ENCODE measurements at places on chromosomes 11 and 22. TPM values are rescaled to one million over a fixed set of nuclear protein-coding genes. Genes with fewer than 3 reads are reported as not detected.

DNA sequence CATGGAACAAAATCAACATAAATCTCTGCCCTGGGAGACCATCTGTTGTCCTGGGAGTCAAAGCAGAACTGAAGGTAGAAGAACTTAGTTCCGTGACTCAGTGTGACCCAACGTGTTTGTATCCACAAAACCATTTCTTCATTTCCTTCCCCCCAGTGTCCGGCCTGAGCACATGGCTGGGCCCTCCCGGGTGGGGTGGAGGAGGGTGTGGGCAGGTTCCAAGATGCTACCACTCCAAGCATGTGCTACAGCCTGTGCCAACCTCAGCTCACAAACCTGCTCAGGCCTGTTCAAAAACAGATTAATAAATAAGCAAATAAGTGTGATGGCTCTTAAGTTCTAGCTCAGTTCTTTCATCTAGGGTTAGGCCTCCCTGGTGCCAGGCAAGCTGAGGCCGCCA is 55.3 kb downstream of the SHANK2 start:
- no peak for DNase-seq

DNA sequence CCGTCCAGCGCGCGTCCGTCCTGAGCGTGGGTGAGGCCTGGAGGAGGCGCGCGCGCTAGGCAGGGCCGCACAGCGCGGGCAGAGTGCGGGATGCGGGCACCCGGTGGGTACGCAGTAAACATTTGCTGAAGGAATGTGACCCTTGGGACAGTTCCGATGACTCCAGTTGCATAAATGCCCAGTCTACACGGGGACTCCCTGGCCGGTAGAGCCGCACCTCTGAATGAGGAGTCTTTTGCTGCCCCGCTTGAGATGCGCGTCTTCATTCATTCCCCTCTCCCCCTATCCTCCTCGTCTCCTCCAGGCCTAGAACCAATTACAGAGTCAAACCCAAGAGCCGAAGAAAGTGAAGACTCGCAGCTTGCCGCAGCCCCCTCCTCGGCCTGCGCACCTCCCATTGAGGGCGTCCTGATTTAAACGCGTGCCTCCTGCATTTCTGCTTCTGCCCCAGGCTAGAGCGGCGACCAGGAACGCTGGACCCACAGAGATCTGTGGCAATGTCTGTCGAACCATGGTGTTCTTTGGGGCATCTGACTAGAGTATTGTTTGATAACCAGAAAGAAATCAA is 729 bp upstream of the CHKB start:
- DNase-seq, result no peak

DNA sequence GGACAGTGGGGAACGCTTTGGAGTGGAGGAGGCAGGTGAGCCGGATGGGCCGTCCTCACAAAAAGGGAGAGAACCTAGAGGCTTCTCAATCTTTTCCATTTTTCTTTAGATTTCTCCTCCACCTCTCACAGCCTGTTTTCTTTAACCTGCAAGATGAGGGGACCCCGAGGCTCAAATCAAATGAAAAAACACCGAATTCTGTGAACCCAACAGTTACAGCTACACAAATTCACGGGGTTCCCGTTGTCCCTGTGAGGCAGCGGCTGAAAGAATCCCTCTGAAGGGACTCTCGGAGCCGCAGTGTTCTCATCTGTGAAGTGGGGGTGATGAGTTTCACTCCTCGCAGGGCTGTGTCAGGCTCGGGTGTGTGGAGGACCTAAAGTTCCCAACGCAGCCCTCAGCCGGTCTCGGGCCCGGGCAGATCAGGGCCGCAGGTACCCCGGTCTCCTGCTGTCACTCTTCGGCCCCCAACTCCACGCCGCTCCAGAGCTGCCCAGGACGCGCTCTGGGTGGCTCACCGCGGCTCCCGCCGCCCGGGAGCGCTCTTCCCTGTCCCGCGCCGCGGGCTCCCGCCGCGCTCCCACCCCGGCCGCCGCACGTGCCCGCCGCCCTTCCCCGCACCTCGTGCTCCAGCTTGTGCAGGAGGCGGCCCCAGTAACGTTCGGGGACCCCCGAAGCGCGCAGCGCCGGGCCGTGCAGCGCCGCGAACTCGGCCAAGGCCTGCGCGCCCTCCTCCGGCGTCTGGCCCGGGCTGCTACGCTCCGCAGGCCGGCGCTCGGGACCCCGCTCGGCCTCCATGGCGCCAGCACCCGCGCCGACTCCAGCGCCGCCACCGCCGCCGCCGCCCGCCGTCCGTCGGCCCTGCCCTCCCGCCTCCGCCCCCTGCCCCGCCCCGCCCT is at the start of gene TTLL12:
Gene TTLL12, minus strand, starts transcription at position 863 of the 899 bp plus-strand sequence. Its CDS starts 65 bp downstream, at position 798.
- no peak for DNase-seq

Gene EXPH5
- total RNA-seq, result 2.7 TPM

Gene ACCS
- 0.39 TPM for total RNA-seq

- no peak for DNase-seq
These were observed 7.0 kb downstream of the PRDX5 start for GRCh38 chr11:64324692-64325469.

Gene MUC5AC
- not detected for total RNA-seq

DNA sequence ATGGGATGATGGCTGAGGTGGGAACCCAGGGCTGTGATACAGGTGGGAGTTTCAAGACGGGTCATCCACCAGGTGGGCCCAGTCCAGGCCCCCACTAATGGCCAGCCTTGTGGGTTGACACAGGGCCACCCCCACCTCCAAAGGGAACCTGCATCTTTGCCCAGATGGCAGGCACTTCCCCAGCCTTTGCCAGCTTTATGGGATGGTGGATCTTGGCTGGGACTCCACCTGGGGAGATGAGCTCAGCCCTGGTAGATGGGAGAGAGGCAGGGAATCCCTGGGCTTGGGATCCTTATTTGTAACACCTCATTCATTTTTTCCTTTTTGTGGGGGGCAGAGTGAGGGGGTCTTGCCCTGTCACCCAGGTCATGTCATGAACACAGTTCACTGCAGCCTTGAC is 33.4 kb downstream of the CD82 start:
- no peak for DNase-seq

- peak; percentile 22 for DNase-seq
These were observed 61.5 kb upstream of the POU2AF1 start for GRCh38 chr11:111440416-111441205.

- DNase-seq, result no peak
These were observed 323.3 kb upstream of the PDGFD start for GRCh38 chr11:104487046-104487806.

Gene ABTB2
- 3.2 TPM for total RNA-seq

GRCh38 chr11:62129590-62130282 is 5.9 kb downstream of the INCENP start:
- no peak for DNase-seq

GRCh38 chr11:73129198-73129597 is 12.9 kb downstream of the FCHSD2 start:
- DNase-seq, result no peak

Gene KLHDC7B
- total RNA-seq, result 0.37 TPM

GRCh38 chr22:46696614-46697013 is 41.4 kb downstream of the CERK start:
- DNase-seq, result no peak

Gene OR8K3
- not detected for total RNA-seq

Gene TRPC6
- total RNA-seq, result not detected

Gene IGSF9B
- 0.02 TPM for total RNA-seq

- peak; percentile 27 for DNase-seq
These were observed 41.5 kb upstream of the TP53I11 start for GRCh38 chr11:44992181-44992582.

Gene KCNK4
- 0.10 TPM for total RNA-seq

DNA sequence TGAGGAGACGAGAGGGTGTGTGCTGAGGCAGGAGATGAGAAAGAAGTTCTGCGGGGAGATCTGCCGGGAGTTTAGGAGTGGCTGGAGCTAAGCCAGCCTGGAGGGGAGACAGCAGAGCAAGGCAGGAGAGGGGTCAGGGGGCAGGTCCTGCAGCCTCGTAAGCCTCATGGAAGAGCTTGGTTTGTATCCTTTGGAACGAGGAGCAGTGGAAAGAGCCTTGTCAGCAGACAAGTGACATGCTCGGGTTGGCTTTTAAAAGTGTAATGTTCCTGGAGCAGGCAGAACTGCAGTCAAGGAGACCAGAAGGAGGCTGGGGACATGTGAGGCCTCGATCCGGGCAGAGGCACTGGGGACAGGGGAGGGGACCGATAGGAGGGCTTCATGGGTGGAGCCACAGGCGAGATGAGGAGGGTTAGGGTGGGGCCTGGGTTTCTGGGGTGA is 21.4 kb upstream of the TUB start:
- DNase-seq, result no peak

DNA sequence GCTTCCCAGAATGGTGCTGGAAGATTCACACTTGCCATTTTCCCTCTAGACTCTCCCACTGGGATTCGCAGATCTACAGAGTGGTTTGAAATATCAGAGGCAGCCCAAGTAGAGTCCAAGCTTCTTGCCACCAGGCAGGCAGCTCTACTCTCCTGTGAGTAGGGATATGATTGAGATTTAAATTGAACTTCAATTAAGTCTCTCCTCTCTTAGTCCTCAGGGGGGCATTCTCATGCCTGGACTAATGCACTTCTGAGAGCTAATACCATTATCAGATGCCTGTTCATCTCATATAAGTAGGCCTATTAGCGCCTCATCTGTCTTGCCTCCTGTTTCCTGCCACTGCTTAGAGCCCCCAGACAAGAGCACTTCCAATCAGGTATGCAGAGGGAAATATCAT is 25.5 kb upstream of the AMPD3 start:
- DNase-seq, result no peak

Measured in M059J (cell line).